ENCODE measurements at places on chromosomes 3 and 15. TPM values are rescaled to one million over a fixed set of nuclear protein-coding genes. Genes with fewer than 3 reads are reported as not detected.

CPNE4 gene
- total RNA-seq: 51.4 TPM

FBXO40 gene
- total RNA-seq: not detected

GHSR gene
- 0.69 TPM for total RNA-seq

PODXL2 gene
- 192 TPM for total RNA-seq

IFT80 gene
- 65.3 TPM for total RNA-seq

LMAN1L gene
- total RNA-seq: not detected

GDPGP1 gene
- 8.3 TPM for total RNA-seq

RAMAC gene
- total RNA-seq: 40.4 TPM

PPIB gene
- 191 TPM for total RNA-seq

NGRN gene
- total RNA-seq: 190 TPM

ZBTB38 gene
- total RNA-seq: 128 TPM

RAB6B gene
- 160 TPM for total RNA-seq

FBXW12 gene
- 1.8 TPM for total RNA-seq

Measured in diencephalon (tissue), 1 donor.